Activated CD8-positive, alpha-beta memory T cell treated with anti-CD3 and anti-CD28 coated beads, Interleukin-2, amount 50 U/mL, for 4 hours (primary cell): ENCODE measurements at places on chromosomes 5 and 9.

GRCh38 chr9:113381909-113382411, 5.2 kb upstream of the HDHD3 start:
- no peak for DNase-seq

DNA sequence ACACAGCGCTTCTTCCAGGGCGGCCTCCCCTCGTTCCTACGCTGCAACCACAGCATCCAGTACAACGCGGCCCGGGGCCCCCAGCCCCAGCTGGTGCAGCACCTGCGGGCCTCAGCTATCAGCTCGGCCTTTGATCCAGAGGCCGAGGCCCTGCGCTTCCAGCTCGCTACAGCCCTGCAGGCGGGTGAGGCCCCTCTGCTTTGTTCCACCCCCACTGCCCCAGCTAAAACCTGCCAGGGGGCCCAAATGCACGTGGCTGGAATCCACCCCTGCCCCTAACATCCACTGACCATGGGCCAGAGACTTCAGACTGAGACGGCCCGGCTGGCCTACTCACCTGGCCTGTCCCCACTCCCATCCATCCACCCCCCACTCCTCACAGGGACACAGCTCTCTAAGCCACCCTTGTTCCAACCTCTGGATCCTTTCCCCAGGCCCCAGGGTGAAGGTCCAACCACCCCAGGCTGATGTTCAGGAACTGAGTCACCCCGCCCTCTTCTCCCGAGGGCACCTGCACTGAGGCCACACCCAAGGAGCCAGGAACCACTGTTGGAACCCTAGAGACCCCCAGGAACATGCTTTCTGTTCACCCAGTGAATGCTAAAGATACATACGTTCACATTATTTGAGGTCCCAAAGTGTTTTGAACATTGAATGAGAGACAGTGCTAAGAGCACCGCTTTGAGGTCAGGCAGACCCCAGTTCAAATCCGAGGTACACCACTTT, 18.9 kb upstream of the ASS1 start:
- DNase-seq, result no peak

DNA sequence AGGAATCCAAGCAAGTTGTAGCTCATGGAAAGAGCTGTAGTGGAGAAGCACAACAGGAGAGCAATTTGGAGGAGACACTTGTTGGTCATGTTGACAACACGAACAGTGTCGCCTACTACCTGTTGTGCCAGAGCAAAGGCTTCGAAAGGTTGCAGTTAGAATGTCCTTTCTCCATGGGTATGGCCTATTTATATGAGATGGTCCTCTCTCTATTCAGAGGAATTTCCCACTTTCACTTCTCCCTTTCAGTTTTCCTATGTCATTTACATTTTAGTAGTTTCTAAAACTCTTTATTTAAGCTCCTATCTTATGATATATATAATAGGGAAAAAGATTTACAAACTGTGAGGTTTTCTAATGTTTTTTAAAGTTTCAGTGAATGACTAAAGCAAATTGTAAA, at the start of gene IFNB1:
Gene IFNB1, minus strand, starts transcription at position 162 of the 400 bp plus-strand sequence. Its CDS starts 73 bp downstream, at position 89.
- no peak for DNase-seq

DNA sequence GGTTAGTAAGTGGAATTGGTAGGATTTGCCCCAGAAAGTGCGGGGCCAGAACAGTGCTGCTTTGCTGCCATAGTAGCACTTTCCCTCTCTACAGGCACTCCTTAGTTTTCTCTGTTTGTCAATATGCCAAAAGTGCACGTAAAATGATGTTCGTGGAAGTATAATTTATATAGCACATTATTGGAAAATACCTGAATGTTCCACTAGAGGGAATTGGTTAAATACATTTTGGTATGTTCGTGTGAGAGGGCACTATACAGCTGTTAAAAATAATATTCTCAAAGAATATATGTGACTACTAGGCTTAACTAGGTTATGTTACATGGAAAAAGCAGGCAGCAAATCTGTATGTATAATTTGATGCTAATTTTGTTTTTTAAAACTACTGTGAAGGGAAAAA, 184.0 kb upstream of the GDNF start:
- DNase-seq, result no peak

GRCh38 chr9:129104051-129104450, 6.5 kb downstream of the CRAT start:
- no peak for DNase-seq

DNA sequence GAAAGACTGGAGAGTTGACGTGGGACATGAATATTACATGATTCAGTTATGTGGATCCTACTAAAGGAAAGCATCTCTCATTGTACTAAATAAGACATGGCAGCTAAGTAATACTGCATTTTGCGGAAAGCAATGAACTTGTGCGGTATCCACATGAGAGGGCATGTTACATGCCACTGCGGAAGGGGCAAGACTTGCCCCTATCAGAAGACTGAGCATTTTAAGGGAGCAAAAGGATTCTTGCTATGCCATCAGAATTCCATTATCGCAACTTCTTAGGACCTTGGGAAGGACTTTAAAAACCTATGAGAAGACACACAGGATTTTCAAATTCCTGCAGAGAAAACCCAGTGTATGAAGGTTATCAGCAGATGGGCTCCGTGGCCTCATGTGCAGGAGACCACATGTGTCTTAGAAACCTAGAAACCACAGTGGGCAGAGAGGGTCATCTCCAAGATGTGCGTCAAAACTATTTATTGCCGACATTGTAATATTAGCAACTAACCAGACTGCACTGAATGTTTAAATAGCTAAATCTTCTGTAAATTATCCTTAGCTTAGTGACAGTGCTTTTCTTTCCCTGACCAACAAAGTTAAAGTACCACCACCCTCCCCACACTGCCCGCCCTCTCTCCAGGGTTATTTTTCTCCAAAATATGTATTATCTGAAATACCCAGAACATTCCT, 457.7 kb downstream of the ICE1 start:
- DNase-seq, result no peak
